RPMI7951 (cell line): ENCODE measurements at places on chromosomes 5 and 9. TPM values are rescaled to one million over a fixed set of nuclear protein-coding genes. Genes with fewer than 3 reads are reported as not detected.

PCDHGC5 gene
- 1.1 and 1.2 TPM in 2 replicates for total RNA-seq

RPL37 gene
- total RNA-seq = 122 and 565 TPM in 2 replicates

- no peak for DNase-seq
Measured at GRCh38 chr9:13369431-13369830, 89.9 kb upstream of the MPDZ start.

- no peak for DNase-seq
Measured at GRCh38 chr9:85157772-85158171, 488.2 kb downstream of the NTRK2 start.
